ENCODE measurements at places on chromosomes 12 and 14.

GRCh38 chr12:93766796-93767523 lies 89.8 kb downstream of the CRADD start:
- DNase-seq = peak; percentile 89

GRCh38 chr14:63705561-63706070 lies 22.2 kb downstream of the SGPP1 start:
- no peak for DNase-seq

DNA sequence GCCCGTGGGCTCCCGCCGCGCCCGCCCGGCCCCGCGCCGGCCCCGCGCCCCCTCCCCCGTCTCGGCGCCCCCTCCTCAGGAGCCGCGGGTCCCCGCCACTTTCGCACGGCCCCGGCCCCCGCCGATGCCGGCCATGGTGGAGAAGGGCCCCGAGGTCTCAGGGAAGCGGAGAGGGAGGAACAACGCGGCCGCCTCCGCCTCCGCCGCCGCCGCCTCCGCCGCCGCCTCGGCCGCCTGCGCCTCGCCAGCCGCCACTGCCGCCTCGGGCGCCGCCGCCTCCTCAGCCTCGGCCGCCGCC lies 263 bp downstream of the RCOR1 start:
- no peak for DNase-seq

- DNase-seq = no peak
These were observed 2.1 kb downstream of the TNS2 start for GRCh38 chr12:53051881-53052412.

GRCh38 chr14:89957376-89957775 lies 1.6 kb downstream of the TDP1 start:
- DNase-seq = no peak

DNA sequence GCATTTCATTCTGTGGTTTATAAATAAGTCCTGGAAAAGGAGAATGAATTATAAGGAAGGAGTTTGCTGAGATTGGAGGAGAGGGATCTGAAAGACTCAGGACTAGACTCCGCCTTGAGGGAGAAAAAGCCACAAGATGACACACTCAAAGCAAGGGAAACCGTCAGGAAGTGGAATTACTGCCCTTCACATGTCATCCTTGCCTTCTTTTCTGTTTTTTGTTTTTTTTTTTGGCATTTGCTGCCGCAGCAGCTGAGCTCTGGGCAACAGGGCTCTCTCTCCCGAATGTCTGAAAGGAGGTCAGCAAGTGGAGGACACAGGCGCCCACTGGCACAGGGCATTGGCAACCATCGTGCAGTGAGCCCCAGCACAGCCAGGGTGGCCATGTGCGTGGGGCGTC lies 344.9 kb downstream of the DPF3 start:
- no peak for DNase-seq

DNA sequence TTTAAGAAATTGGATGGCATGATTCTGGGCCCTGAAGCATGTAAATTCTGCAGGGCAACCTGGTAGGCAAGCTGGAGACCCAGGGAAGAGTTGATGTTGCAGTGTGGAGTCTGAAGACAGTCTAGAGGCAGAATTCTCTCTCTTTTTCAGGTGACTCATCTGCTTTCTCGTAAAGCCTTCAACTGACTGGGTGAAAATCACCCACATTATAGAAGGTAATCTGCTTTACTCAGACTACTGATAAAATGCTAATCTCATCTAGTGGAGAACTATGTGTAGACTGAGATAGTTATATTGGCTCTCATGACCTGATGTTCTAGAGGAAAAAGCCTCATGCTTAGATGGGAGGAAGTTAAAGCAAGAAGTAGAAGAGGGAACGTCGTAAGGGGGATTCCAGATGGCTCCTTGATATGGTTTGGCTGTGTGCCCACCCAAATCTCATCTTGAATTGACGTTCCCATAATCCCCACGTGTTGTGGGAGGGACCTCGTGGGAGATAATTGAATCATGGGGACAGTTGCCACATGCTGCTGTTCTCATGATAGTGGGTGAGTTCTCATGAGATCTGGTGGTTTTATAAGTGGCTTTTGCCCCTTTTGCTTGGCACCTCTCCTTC lies 723.8 kb downstream of the BCL11B start:
- DNase-seq = no peak

- DNase-seq = peak; percentile 21
These were observed 953 bp upstream of the DCAF5 start for GRCh38 chr14:69153873-69154270.

DNA sequence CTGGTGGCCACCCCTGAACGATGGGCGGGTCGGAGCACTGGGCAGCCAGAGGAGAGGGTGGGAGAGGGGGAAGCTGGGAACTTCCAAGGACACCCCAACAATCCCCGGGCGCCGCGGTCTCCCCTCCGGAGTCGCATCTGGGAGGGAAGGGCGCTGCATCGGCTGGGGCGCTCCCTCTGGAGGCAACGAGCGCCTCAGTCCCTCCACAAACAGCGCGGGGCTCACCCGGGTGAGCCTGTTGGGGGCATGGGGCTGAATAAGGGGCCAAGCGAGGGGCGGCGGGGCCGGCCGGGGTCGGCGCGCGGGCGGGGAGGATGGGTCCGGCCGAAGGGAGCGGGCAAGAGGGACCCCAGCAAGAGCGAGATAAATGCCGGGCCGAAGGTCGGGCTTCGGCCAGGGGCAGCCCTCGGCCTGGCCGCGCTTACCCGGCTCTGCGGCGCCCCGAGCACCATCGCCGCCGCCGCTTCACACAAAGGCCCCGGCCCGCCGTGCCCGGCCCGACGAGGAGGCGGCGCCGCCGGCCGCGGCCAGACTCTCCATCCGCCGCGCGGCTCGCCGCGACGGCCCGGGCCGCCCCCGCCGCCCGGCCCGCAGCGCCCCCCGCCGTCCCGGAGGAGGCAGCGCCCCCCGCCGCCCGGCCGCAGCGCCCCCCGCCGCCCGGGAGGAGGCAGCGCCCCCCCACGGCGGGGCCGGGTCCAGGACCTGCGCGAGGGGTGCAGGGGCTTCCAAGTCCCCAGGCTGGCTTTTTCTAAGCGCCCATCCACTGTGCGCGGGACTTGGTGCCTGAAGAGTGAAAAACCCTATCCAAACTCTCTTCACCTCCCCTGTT lies at the start of gene ZBTB39:
Gene ZBTB39, minus strand, starts transcription at position 567 of the 829 bp plus-strand sequence. CDS start 1,629 bp downstream, outside the sequence.
- peak; percentile 56 for DNase-seq

All from SK-MEL-5 (cell line).